ENCODE measurements at places on chromosomes 5 and 9.

DNA sequence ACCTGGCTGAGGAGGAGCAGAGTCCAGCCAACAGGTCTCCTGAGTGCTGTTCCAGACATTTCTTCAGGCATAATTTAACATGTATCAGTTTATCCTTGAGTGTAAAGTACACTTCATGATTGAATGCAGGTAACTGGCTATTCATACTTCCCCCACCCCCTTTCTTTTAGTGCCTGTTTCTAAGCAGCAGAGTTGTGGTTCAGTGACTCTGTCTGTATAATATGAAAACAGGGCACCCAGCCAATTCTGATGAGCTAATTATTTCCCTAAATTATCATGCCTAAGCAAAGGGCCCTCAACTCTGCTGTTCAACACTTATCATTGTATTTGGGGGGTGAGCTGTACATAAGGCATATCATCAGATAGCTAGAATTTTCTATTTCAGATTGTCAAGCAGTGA is 51.9 kb upstream of the ZSWIM6 start:
- DNase-seq, result no peak

GRCh38 chr5:173108914-173109313 is 35.4 kb upstream of the BNIP1 start:
- no peak for DNase-seq

GRCh38 chr5:140828362-140828737 is 590 bp downstream of the PCDHA6 start:
- DNase-seq, result no peak

DNA sequence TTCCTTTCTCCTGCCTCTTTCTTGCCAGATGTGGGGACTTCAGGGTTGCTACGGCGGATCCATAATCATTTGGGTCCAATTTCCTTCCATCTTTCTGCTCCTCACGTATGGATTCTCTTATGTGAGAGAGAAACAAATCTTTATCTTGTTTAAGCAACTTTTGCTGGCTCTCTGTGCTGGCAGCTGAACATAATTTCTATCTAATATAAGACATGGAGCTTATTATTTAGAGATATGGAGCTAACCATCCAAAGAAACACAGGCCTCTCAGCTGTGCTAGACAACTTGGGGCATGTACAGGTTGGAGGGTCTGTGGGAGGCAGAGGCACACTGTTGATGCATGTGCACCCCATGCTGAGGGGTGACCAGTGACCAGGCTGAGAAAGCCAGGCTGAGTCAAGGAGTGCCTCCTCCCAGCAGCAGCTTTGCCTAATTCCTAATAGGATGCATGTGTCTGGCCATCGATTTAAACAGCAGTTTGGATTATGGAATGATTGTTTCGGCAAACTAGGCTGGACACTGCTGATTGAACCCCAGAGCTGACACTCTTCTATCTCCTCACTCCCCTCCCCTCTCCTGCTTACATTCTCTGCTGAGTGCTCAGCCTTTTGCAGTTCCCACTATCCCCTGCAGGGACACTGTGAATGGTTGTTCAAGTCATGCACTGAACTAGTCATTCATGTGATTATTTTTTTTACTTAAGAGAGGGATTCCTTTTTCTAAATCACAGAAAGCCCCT is 195.8 kb downstream of the ERCC6L2 start:
- no peak for DNase-seq

DNA sequence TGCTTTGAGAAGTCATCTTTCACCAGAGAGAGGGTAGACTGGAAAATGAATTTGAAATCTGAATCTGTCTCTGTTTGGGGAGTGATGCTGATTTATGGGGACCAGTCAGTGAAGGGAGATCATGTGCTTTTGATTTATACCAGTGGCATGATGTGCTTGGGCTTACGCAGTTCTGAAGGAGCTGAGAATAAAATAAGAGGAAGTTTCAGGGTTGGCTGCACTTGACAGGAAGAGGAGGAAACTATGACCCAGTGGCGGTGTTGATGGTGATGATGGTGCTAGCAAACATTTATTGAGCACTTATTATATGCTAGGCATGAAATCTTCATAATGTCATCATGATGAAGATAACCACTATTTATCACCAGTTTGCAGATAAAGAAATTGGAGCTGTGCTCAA is 136.4 kb upstream of the GLRA1 start:
- DNase-seq, result no peak

DNA sequence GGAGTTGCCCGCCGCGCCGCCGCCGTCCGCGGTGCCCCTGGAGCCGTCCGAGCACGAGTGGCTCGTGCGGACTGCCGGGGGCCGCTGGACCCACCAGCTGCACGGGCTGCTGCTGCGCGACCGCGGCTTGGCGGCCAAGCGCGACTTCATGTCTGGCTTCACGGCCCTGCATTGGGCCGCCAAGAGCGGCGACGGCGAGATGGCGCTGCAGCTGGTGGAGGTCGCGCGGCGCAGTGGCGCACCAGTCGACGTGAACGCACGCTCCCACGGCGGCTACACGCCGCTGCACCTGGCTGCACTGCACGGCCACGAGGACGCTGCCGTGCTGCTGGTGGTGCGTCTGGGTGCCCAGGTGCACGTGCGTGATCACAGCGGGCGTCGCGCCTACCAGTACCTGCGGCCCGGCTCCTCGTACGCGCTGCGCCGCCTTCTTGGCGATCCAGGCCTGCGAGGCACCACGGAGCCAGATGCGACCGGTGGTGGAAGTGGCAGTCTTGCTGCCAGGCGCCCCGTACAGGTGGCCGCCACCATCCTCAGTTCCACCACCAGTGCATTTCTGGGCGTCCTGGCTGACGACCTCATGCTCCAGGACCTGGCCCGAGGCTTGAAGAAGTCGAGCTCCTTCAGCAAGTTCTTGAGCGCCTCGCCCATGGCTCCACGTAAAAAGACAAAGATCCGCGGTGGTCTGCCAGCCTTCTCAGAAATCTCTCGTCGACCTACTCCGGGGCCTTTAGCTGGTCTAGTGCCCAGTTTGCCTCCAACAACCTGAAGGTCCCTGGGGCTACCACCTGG is 1.6 kb downstream of the SOWAHA start:
- no peak for DNase-seq

- no peak for DNase-seq
These were observed 5.1 kb upstream of the PHYKPL start for GRCh38 chr5:178237431-178238312.

GRCh38 chr5:122182491-122182921 is 53.2 kb downstream of the ZNF474 start:
- no peak for DNase-seq

DNA sequence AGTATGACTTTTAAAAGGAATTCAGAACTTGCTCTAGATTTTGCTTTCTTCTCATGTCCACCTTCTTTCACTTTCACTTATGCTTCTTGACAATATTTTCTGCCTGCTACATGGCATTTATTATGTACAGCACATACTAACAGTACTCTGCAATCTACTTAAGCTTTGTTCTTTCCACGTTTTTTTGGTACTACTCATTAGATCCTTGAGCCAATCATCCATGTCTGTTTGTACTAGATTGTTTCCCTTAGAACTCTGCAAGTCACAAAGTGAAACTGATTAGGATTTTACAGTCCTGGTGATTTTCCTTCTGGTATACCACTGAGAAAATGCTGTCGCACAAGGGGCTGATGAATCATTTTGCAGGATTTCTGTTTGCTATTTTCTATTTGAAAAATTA is 78.3 kb downstream of the PARP8 start:
- DNase-seq, result no peak

DNA sequence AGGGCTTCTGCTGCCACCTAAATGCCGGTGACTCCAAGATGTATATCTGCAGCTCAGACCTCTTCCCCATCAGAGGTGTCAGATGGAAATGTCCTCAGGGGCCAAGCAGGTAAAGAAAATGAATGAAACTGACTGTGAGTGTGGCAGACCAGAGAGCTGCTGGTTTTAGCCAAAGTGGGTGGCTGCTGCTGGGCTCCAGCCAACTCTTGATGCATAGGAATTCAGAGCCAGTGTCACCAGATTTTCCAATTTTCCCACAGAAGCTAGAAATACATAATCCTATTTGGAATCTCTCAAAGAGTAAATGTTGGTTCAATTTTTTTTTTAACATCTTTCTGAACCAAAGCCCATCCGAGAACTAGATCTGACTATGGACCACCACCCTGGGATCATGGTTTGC is 161.2 kb upstream of the SPRY4 start:
- DNase-seq, result no peak

DNA sequence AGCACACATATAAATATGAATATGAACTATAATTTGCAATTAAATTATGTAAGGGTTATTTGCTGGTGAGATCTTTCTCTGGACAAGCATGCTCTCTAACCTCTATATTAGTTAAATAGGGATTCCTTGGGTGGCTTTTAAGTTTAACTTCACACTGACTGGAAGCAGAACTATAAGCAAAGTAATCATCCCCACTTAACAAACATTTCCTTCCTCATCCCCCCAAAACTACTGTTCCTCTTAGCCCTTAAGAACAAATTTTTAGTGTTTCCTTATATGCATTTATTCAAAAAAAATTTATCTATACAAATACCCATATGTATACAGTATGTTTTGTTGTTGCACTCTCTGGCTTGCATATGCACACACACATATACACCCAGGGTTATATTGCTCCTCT is 512.1 kb upstream of the MEF2C start:
- no peak for DNase-seq

DNA sequence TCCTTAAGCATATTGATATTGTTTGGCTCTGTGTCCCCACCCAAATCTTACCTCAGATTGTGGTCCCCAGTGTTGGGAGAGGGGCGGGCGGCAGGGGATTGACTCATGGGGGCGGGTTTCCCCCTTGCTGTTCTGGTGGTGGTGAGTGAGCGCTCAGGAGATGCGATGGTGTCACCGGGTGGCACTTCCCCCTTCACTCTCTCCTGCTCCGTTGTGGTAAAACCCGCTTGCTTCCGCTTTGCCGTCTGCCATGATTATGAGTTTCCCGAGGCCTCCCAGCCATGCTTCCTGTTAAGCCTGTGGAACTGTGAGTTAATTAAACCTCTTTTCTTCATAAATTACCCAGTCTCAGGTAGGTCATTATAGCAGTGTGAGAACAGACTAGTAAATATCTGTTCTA is 229.1 kb downstream of the IRX2 start:
- DNase-seq, result no peak

- no peak for DNase-seq
These were observed 64.8 kb downstream of the COL27A1 start for GRCh38 chr9:114220061-114220541.

DNA sequence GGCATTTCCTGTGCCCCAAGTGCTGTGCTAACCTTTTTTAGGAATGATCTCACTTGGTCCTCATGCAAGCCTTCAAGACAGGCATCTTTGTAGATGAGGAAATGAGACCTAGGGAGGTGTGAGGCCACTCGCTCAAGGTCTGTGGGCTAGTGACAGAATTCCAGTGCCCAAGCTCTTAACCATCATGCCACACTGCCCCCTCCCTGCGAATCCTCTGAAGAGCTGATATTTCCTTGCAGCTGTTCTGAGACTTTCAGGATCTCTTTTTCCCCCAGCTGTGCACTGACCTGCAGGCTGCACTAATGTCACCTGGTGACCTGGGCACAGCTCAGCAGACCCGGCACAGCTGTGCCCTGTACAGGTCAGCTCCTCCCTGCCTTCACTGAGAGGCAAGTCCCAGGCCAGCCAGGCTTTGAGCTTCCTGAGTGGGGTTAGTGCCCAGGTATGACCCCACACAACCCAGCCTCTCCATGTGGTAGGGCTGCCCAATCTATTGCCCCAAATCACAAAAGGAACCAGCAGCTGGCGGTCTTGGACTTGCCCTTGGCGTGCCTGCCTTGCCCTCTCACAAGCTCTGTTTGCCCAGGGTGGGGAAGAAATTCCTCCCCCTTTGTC is 32.7 kb downstream of the MORN5 start:
- no peak for DNase-seq

DNA sequence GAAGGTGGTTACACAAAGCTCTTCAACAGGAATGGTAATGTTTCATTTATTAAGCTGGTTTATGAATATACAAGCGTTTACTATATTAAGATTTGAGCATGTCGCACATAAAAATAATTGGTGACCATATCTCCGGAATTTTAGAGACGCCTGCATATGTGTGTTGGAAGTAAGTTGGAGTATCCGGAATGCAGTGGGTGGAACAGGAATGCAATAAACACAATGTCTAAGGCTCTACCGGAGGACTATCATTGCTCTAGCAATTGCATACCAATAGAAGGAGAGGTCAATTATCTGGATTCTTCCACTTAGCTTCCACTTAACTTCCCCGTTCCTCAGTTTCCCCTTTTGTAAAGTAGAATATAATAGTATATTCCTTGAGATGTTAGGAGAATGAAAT is 1.1 kb upstream of the CEP78 start:
- no peak for DNase-seq

DNA sequence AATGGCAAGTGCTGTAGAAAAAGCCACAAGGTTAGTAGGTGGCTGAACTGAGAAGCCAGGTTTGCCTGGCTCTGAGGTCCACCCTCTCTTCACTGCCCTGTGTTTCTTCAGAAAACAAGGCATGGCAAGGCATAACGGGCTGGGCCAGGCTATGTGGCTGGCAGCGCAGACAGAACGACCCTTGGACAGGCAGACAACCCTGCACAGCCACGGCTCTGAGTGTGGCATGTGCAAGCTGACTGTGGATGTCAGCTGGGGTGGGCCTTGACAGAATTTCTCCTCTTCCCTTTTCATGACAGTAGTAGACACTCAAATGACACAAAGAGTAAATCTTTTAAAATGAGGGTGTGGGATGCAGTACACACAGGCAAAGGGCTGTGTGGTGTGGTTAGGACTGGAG is 81.7 kb downstream of the MACROH2A1 start:
- no peak for DNase-seq

- no peak for DNase-seq
These were observed 166.3 kb downstream of the MPDZ start for GRCh38 chr9:13113216-13113615.

GRCh38 chr5:94700592-94700991 is 82.1 kb downstream of the SLF1 start:
- no peak for DNase-seq

- DNase-seq, result no peak
These were observed 12.2 kb downstream of the INVS start for GRCh38 chr9:100111235-100111634.

DNA sequence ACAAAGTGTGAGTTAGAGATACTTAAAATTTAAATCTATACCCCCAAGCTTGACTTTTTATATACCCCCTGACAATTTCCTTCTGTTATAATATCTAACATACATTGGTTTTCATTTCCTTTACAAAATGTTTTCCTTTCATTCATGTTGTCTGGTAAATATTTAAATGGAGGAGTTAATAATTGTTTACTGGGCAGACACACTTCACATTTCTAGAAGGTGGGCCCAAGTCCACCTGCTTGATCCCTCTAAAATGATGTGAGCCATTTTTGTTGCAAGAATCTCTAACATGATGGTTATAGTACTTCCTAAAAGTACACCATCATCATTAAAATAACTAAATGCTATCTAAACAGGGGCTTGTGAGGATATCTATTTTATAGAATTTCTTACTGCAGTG is 155.9 kb downstream of the FAM174A start:
- DNase-seq, result no peak

- no peak for DNase-seq
These were observed 1.1 kb downstream of the IL4 start for GRCh38 chr5:132674671-132675506.

Data from stimulated activated CD8-positive, alpha-beta memory T cell treated with anti-CD3 and anti-CD28 coated beads, Interleukin-7, amount 100 ng/mL, for 1 hour (primary cell).